Naive thymus-derived CD8-positive, alpha-beta T cell (primary cell): ENCODE measurements at places on chromosomes 7 and 10.

DNA sequence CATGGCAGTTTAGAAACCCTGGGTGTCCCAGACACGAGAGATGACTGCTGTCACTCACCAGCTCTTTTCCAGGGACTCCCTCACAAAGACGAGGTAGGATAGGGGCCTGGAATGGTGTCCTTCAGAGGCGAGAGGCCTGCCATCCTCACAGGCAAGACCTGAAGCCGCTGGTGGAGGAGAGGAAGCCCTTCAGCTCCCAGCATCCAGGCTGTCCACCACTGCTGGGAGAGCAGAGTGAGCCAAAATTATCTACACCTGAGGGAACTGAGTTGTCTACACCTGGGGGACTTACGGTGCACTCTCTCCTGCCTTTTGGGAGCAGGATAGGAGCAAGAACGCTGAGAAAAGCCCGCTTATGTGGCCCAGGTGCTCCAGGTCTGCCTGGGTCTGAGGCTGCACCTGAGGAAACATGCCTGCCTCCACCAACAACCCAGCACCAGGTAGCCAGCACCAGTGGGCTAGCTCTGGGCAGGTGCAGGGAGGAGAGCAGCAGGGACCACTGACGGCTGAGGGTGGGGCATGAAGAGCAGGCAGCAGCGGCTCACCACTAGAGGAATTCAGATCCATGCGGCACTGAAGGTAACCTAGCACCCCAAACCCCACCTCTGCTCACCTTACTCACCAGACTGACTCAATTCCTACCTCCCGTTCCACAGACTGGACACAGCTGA lies 357.2 kb downstream of the SH2D4B start:
- no peak for DNase-seq

GRCh38 chr7:151271699-151272355 lies 23.3 kb upstream of the SMARCD3 start:
- no peak for DNase-seq

- no peak for DNase-seq
These were observed 135.0 kb upstream of the PALS2 start for GRCh38 chr7:24438232-24438631.

- DNase-seq, result no peak
These were observed 154.8 kb downstream of the RPS24 start for GRCh38 chr10:78188446-78188845.

GRCh38 chr10:8321990-8322389 lies 267.5 kb downstream of the GATA3 start:
- DNase-seq, result no peak

DNA sequence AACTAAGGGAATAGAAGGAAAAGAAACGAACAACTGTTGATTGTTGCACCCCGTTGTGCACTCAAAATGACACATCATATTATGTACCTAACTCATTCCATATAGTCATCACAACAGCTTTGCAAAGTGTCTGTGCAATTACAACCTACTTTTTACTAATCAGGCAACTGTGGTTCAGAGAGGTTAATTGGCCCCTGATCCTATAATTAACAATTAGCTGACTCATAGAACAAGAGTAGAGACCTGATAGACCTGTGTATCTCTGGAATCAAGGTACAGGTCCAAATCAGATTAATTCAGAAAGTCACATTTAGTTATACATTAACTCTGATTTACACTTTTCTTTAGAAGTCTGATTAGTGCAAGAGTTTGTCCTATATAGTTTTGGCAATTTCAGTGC lies 122.5 kb upstream of the CDK13 start:
- no peak for DNase-seq

DNA sequence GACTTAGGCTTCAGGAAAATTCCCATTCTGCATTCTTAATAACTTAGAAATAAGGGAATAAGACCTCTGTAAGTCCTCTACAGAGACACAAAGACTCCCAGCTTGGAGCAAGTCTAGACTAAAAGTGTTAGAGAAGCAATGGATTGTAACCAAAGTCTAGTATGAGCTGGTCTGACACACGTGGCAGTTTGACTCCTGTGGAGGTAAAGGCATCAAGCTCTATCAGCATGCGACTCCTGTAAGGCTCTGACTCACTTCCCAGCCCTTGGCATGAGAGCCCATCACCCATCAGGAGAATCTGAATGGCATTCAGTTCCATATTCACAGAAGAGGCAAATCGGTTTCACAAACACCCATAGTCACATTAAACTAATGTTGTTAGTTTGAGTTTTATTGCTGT lies 4.4 kb upstream of the VSTM4 start:
- DNase-seq, result no peak

- no peak for DNase-seq
These were observed 186.7 kb upstream of the LYZL2 start for GRCh38 chr10:30816159-30816819.

DNA sequence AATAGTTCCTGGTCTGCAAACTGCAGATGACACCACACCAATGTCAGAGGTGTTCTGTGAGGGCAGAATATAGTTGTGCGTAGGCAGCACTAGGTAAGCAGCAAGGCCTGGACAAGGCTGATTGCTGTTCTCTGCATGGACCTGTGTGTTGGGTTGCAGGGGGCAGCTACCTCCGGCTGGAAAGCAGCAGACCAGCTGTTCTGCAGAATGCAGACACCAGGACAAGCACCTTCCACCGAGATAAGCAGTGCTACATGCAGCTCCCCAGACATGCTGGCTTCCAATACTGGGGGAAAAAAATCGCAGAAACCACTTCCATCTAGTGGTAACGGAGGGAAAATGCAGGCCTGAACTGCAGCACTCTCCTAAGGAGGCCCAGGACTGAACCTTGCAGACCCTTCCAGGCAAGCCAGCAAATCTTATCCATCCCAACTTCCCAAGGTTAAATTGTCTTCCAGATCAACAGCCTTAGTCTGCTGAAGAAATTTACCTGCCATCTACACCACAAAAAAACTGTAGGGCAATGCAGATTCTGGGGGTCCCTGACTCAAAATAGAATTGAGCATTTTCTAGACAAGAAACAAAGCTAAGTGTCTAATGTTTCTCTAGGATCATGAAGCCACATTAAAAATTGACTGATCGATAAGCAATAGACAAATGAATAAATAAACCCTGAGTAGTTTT lies 50.5 kb upstream of the COBL start:
- no peak for DNase-seq

GRCh38 chr10:47159361-47160260 lies 140.4 kb upstream of the GDF10 start:
- no peak for DNase-seq

DNA sequence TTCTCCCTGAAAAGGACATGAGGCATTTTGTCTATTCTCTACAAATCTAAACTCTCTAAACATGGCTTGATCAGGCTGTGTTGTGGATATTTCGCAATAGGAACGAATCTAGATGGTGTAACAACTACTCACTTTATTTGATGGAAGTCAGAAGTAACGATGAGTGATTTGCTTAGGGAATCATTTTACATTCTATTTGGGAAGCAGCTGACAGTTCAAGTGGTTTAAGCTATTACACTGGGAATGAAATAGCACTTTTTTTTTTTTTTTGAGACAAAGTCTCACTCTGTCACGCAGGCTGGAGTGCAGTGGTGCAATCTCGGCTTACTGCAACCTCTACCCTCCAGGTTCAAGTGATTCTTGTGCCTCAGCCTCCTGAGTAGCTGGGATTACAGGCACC lies 44.1 kb downstream of the NPY start:
- DNase-seq, result no peak

DNA sequence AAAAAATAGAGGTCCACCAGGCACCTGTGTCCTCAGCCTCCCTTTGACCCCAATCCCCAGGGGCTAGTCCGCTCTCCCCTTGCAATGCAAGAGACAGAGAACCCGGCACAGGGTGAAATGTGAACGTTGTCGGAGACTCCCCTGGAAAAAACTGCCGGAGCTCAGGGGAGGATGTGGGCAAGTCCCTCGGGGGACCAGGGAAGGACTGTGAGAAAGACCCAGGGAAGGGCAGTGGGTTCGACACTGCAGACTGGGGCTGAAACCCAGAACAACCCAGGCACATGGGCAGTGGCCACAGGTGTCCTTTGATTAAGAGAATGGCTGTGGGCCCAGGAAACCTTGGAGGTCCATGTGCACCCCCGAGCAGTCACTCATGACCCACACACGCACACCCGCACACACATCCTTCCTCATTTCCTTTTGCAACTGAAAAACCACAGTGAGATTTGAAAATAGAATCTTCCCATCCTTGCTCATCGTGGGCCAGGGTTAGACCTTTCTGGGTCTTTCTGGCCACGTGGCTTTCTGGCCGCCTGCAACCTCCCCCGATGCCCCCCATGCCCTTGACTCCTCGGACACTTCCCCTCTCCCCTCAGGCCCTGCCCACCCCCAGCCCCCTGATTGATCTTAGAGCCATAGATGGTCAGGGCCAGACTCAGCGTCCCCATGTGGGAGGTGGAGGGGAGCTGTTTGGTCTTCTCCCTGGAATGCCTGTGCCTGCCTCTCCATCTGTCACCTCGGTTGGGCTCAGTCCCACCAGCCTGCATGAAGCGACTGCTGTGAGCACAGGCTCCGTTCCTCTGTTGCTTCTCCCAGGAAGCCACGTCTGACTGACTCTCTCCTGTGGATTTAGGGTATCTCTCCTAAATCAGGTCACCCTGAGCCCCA lies 7.9 kb downstream of the LAT2 start:
- DNase-seq, result no peak

DNA sequence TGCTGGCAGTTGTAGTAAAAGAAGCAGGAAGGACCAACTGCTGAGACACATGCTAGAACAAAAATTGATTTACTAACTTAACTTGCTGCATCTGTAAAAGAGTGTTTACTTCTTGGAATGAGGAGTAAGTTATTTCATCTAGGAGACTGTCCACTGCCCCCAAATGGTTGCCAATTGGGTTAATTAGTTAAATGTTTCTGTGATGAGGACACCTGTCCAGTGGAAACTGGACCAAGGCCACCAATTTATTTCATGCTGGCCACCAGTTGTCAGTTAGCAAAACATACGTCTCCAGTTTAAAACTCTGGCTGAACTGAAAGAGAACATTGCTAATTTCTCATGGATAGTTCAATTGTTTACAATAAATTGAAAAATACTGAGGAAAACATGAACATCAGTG lies 191.7 kb downstream of the PPP1R9A start:
- no peak for DNase-seq

DNA sequence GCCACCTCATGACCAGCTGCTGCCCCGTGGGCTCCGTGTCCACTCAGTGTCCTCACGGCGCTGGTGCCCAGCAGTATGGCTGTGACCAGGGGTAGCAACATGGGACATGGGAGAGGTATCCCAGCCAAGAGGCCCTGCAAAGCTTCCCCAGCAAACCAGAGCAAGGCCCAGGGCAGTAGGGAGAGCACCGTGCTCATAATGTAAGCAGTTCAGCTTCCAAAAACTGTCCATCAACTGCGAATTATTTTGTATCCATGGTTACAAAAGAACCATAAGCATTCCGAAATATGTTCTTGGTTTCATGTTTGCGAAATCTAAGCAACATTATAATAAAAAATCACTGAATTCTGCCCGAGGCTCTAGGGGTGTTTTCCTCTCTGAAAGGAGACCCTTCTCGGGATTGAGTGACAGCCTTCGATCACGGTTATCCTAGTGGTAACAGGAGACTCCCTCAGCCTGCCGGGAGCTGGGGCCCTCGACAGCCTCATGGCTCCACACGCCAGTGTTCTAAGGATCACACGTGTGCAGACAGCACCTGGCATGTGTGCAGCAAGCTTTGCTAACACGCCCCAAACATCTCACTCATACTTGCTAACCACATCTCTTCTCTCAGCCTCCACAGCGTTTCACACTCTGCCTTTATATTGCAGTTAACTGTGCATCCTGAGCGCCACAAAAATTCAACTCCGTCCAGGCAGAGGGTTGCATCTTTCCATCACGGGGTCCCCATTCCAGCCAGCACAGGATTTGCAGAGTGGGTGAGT lies 117.6 kb downstream of the DIP2C start:
- DNase-seq, result no peak

DNA sequence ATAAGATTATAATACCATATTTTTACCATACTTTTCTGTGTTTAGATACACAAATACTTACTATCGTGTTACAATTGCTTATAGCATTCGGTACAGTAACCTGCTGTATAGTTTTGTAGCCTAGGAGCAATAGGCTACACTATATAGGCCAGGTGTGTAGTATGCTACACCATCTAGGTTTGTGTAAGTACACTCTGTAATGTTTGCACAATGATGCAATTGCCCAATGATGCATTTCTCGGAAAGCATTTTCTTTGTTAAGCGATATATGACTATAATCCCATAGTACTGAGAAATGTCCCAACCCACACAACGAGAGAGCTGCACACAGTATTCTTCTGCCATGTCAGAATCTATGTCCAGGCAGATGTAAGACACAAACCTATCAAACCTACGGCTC lies 160.0 kb downstream of the NEBL start:
- no peak for DNase-seq

- DNase-seq, result no peak
These were observed 92.2 kb downstream of the EGFR start for GRCh38 chr7:55110993-55111361.

DNA sequence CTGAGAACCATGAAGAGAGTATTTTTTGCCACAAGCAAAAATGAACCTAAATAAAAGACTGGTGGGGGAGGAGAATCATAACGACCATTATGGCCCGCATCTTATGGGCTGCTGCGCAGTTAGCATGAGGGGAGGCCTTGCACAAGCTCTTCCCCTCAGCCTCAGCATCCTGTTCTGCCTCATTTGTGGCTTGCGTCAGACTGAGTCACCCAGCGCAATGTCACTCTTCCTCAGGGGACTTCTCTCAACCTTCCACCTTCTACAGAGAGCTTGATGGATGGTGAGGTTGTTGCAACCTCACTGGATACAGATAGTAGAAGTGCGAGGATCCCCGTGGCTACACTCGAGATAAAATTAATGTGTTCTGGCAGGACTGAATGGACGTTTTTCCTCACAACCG lies 16.8 kb upstream of the GPR15LG start:
- DNase-seq, result peak; percentile 37

DNA sequence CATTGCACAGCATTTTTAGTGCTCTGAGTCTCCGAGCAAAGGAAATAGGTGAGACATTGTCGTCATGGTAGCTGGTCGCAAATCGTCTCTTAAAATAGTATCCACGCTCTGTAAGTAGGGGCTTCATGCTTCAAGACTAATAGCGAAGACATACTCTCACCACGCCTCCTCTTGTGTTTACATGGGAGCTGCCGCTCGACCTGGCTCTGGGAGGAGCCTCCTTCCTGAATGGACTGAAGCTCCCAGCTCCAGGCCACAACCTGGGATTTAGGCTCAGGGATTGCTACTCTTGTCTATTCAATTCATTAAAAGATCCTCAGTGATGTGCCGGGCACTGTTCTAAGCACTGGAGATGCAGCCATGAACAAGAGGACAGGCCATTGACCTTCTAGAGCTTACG lies 196.1 kb upstream of the GALNT17 start:
- no peak for DNase-seq

DNA sequence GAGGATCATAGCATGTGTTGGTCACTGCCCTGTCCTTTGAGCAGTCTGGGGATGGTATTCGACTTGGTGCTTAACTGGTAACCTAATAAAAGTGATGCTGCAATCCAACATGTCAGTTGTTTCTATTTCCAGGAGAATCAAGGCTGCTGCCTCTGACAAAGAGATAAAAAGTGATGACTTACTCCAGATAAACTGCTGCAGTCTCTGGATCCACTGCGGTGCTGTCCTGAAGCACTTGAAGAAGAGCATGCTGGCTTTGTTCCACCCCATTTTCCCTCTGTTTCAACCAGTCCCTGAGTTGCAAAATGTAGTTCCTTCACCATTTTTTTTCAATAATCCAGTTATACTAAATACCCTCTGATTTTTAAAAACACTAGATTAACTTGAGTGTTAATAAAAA lies 403.5 kb upstream of the ANKRD30A start:
- DNase-seq, result no peak
